ENCODE measurements at places on chromosomes 5 and 9.

- DNase-seq, result no peak
These were observed 52.3 kb downstream of the ARHGEF28 start for GRCh38 chr5:73678322-73678740.

GRCh38 chr9:131971482-131972074, 108.1 kb downstream of the MED27 start:
- DNase-seq, result no peak

DNA sequence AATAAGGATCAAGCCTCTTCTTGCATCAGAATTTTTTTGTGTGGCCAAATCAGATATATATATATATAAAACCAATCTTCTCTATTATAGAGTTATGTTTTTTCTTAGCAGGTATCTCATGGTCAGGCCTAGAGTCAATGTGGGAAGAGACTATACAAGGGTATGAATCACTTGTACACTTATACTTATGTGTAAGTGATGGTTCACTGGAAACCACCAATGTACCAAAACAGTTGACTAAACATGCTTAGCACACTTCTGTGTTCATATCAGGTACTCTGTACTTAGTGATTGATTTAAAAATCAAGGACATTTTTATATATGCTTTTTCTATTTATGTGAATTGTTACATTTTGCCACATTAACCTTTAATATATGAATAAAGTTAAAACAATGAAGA, 92.6 kb downstream of the CWC27 start:
- DNase-seq, result no peak

- no peak for DNase-seq
These were observed 35.2 kb downstream of the PIK3R1 start for GRCh38 chr5:68250661-68251298.

- no peak for DNase-seq
These were observed 14.2 kb downstream of the PTPN3 start for GRCh38 chr9:109483744-109484429.

DNA sequence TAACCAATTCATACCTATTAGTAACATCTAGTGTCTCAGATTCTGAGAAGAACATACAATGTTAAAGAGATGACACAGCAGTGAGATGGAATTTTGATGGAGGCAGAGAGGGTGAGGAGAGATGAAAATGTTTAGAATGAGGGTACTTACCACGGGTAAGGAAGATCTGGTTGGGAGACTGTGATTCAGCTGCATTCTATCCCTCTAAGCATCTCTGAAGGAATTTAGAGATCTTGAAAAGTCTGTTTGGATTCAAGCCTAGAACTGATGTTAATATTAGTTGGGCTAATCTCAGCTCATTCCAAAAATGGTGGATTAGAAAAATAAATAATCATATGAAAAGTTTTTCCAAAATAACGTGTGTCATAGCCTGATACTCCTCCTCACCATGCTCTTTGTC, 191.5 kb upstream of the CLINT1 start:
- DNase-seq, result no peak

DNA sequence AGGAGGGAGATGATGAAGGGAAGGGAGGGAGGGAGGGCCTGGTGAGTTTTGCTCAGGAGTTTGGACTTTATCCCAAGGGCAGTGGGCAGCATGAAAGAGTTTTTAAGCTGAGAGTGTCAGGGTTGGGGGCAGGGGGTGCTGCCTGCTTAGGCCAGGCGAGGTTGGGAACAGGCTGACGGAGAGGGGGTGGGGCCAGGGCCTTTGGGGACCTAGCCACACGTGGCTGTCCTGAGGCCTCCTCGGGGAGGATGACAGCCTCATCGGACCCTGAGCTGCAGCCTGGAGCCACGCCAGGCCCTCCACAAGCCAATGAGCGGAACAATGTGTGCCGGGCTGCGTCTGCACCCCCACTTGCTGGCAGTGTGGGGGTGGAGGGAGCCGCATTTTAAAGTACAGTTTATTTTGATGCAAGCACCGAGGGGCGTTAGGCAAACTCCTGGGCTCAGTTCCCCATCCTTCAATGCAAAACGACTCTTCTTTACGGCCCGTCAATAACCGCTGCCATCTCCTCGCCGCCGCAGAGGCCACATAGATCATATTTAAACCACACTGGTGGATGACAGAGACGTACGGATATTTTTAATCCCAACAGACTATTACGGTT, 5.3 kb upstream of the RXRA start:
- no peak for DNase-seq

- DNase-seq, result no peak
These were observed 6.8 kb downstream of the EPB41L4B start for GRCh38 chr9:109314011-109314531.

DNA sequence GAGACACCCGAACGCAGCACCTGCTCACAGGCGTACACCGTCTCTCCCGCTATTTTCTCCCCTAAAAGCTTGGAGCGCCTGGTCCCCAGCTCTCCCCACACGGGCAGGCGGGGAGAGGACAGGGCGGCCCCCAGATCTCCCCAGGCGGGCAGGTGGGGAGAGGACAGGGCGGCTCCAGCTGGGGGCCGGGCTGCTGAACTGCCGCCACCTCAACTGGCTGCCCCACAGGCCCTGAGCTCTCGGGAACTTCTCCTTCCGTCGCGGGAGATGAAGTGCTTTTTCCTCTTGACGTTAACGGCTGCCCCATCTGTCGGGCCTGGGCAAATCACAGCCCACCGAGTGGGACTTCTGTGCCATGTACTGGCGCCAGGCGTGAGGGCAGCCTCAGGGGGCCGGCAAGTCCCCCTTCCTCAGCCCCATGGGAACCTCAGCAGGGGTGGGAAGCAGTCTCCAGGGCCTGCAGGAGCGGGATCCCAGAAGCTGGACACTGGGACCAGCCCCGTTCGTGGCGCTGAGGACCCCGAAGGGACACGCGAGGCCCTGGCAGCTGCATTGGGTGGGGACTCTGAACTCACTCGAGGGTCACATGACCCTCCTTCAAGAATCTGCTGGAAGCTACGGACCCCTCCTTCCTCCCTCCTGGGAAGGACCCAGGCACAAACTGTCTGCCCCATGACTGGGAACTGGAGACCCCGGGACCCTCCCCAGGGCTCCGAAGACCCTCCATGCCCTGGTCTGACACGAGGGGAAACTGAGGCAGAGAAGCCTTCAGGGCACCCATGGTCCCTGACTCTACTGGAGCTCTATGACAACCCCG, 5.7 kb upstream of the EGFL7 start:
- no peak for DNase-seq

- DNase-seq, result no peak
These were observed 557.9 kb upstream of the GRAMD2B start for GRCh38 chr5:125865166-125865815.

- no peak for DNase-seq
These were observed 16.8 kb downstream of the CD180 start for GRCh38 chr5:67179697-67180361.

DNA sequence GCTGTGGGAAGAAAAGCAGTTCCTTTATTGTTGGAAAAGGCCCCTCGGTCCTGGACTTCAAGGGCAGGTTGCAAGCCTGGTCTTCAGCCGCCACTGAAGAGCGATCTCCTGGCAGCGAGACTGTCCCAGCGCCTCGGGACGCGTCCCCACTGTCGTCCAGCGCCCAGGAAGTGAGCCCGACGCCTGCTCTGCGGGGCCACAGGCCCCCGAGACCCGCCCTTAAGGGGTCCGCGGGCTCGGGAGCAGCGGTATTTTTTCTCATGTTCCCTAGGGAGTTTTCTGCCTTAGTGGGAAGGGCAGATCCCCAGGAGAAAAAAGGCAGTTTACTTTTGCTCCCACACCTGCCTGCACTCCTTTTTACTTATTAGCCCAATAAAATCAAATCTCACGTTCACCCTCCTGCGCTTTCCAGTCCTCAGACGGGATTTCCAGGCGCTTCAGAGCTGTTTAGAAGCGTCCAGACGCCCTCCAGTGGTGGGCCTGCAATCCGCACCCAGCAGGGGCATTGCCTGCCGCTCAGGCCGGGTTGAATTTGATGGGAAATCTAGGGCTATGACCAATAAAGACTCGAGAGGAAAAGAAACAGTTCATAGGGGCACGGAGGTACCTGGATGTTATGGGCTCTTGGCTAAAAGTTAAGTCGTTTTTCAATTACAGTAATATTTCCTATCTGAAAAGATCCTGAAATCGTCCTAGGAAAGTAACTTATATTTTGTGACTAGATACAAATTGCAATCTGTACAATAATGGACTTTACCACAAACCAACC, 2.8 kb upstream of the EFNA5 start:
- peak; percentile 76 for DNase-seq

- DNase-seq, result no peak
These were observed 144.2 kb downstream of the GADD45G start for GRCh38 chr9:89748831-89749499.

- DNase-seq, result no peak
These were observed 68.5 kb downstream of the PTCD2 start for GRCh38 chr5:72388646-72389045.

DNA sequence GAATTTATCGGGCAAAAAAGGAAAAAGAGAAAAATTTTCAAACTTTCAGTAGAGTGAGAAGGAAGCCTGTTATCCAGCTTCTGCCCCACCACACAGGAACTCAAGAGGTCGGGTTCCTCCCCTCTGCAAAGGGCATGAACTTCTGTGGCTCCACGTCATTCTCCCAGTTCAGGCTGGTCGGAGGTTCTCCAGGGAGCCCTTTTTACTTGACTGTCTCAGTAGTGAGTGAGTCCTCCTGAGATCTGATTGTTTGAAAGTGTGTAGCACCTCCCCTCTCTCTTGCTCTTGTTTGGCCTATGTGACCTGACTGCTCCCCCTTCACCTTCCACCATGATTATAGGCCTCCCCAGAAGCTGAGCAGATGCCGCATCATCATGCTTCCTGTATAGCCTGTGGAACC, 9.7 kb downstream of the SPINK1 start:
- no peak for DNase-seq

DNA sequence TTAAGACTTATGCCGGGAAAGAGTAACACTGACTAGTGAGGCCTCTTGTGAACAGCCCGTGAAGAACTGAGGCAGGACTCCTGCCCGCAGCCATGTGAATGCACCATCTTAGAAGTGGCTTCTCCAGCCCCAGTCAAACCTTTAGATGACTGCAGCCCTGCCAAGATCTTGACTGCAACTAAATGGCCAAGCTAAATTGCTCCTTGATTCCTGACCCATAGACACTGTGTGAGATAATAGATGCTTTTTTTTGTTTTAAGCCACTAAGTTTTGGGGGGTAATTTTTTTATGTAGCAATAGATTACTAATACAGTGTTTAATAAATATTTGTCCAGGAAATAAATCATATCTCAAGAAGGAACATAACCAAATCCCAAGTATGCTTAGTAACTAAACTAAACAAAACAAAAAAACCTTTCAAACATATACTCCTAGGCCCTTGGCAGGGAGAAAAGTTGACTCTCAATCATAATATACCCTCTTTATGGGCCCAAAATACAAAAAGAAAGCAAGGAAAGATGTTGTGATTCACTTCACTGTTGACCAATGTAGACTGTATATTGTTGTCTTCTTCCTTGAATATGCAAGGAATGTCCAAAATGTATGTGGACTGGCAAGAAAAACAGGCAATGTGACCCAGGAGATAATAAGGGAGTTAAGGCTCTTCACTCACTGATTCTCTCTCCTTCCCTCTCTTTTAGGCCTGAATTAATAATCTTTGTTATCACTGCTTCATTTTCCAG, 79.7 kb upstream of the ZNF366 start:
- DNase-seq, result no peak

GRCh38 chr5:33854733-33855151, 37.0 kb downstream of the ADAMTS12 start:
- DNase-seq, result no peak

GRCh38 chr9:129270903-129271431, 92.9 kb upstream of the IER5L start:
- peak; percentile 49 for DNase-seq

DNA sequence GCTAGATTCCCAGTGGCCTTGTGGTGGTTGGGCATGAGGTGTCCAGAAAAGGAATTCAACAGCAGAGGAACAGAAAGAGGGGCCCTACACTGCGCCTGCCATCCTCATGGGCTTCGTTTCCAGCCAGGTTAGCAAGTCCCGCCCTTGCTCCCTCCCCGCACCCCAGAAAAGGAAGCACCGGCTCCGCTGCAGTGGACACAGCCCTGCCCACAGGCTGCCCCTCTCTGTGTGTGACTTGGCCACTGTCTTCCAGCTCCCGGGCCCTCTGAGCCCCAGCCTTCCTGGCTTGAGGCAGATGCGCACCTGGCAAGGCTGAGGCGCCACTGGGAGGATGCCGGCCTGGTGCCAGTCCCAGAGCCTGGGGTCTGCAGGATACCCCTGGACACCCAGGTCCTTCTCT, 305.0 kb upstream of the IRX4 start:
- no peak for DNase-seq

GRCh38 chr9:10855847-10856246, 243.0 kb upstream of the PTPRD start:
- no peak for DNase-seq

GRCh38 chr9:72623156-72623555, 101.7 kb downstream of the TMC1 start:
- no peak for DNase-seq

- no peak for DNase-seq
These were observed 363.0 kb upstream of the PDE4D start for GRCh38 chr5:60256546-60256945.

DNA sequence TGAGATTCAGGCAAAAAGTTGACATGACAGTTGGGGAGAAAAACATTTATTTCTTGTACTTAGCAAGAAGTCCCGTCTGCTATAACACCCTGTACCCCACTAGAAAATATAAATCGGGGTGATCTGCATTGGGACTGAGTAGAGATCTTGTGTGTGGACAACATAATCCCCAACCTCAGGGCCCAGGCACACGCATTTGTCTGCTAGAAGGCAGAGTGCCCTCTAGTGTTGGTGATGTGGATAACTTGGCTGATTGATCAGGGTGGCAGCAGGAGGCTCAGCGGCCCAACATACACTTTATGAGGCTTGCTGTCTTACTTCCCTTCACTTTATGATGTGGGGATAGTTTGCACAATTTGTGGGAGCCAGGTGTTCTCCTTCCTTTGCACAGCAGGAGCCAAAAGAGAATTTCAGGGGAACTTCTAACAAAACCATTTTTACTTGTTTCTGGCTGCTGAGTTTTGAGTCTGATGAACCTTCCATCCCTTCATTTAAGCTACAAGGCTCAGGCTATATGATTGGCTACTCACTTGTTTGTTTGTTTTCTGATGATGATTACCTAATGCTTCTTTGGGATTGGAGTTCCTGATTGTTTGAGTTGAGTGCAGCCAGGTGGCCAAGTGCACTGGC, 263.2 kb downstream of the DMAC1 start:
- DNase-seq, result peak; percentile 46

- no peak for DNase-seq
These were observed 17.2 kb upstream of the CCDC112 start for GRCh38 chr5:115313632-115314031.

DNA sequence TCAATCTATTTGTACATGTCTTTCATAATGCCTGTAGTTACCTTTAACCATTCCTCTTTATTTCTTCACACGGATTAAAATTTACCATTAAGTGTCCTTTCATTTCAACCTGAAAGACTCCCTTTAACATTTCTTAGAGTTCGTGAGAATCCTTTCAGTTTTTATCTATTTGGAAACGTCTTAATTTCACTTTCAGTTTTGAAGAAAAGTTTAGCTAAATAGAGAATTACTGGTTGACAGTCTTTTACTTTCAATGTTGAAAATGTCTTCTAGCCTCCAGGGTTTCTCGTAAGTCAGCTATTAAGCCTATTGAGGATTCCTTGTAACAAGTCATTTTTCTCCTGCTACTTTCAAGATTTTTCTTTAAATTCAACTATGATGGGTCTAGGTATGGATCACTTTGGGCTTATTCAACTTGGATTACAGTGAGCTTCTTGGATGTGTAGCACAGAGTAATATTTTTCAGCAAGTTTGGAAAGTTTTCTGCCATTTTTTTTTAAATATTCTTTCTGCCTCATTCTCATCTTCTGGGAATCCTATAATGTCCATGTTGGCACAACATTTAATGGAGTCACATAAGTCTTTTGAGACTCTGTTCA, 48.5 kb downstream of the RFX3 start:
- no peak for DNase-seq

- no peak for DNase-seq
These were observed 269.1 kb upstream of the CD180 start for GRCh38 chr5:67465537-67466207.

Data from stimulated activated naive CD8-positive, alpha-beta T cell treated with anti-CD3 and anti-CD28 coated beads, Interleukin-15, amount 100 ng/mL, for 72 hours (primary cell).